Right cardiac atrium (tissue), 5 donors: ENCODE measurements at places on chromosomes 11 and 22. TPM values are rescaled to one million over a fixed set of nuclear protein-coding genes. Genes with fewer than 3 reads are reported as not detected.

PIWIL4 gene
- 1.1 TPM for total RNA-seq

APOL5 gene
- total RNA-seq: not detected

SLC22A25 gene
- not detected for total RNA-seq

IGSF22 gene
- 1.3 TPM for total RNA-seq

SHANK3 gene
- total RNA-seq: 18.7 TPM

MLC1 gene
- 0.14 TPM for total RNA-seq

CHRM1 gene
- total RNA-seq: not detected

NUDT22 gene
- 79.2 TPM for total RNA-seq

NLRP14 gene
- not detected for total RNA-seq

SYT13 gene
- total RNA-seq: 22.2 TPM

ANO5 gene
- total RNA-seq: 51.2 TPM

SLC22A6 gene
- total RNA-seq: not detected

RAB3IL1 gene
- total RNA-seq: 12.5 TPM

MRGPRX3 gene
- total RNA-seq: not detected

SAA2 gene
- total RNA-seq: 5.5 TPM

OR5P2 gene
- total RNA-seq: not detected

HTR3B gene
- not detected for total RNA-seq

CHADL gene
- 24.2 TPM for total RNA-seq

- DNase-seq: no peak
These were observed 210.5 kb downstream of the CTTN start for GRCh38 chr11:70608568-70609470.

DNA sequence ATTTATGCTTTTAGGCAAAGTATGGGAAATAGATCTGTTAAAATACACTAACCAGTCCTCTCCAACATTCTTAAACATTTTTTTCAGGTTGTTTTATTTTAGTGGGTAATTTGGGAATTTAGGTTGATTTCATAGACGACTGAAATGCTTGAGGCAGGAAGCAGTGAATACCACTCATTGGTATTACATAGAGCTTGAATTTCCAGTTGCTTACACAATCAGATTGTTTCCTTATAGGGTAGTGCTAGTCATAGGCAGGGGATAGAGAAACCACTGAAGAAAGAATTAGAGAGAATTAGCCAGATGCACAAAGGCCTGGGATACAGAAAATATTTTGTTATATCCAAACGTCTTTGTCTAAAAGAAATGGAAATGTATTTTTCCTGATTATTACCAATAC, 23.9 kb upstream of the LYVE1 start:
- DNase-seq: no peak

DNA sequence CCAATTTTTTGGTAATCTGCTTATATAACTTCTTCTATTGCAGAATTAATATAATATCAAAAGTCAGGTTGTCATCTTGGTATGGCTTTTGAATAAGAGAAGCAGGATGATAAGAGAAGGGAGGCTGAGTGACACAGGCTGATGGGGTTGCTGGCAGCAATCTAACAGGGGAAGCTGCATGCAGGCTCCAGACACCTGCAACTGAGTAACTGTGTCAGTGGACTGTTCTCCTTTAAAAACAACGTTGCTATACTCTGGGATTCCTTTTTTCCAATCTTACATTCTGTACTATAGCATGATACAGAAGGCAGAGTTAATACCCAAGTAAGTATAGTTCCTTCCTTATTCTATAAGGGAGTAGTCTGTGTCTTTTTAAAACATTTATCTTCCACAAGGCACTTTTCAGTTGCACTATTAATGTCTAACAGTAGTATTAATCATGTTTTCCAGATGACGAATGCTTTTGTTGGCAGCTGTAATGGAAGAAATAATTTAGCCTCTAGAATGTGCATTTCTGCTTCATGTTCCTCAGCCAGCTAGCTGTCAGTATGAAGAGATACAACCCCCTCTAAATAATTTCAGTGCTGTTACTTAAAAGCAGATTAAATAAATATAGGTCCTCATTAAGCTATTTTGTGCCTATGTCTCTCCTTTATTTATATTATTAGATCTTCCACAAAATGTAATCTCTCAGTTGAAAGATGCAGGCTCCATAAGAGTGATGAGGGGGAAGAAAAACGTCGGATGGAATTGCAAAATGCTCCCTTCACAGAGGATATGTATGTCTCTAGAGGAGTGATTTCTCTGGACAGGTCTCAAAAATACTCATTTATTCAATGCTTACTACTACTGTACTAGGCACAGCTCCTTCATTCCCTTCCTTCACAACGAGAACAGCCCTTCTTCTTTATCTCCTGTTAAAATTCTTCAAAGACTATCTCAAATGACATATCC, 50.8 kb downstream of the ATG16L2 start:
- no peak for DNase-seq

DNA sequence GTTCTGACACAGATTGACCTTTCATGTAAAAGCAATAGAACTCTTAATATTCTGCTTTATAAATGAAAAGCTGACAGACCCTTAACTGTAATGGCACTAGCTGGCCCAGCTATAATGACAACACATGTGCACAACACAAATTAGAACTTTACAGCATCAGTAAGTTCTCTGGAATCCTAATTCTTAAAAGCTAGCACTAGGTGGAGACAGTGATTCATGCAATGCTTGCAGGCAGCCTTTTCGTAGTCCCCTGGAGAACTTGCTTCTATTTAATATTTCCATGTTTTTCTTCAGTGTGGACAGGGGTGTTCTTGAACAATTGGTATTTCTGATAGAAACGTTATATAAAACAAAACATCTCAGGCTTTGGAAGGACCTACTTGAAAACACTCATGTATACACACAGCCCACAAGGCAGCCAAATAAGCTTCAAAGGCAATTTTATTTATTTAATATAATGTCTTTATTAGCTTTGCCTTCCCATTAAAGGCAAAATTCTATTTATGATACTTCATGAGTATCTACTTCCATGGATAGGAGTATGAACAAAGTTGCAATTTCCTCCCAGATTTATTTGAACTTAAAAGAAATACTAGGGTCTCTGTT, 374.3 kb upstream of the MPPED2 start:
- DNase-seq: no peak

- no peak for DNase-seq
These were observed 57.2 kb downstream of the SMCO4 start for GRCh38 chr11:93485983-93486382.

DNA sequence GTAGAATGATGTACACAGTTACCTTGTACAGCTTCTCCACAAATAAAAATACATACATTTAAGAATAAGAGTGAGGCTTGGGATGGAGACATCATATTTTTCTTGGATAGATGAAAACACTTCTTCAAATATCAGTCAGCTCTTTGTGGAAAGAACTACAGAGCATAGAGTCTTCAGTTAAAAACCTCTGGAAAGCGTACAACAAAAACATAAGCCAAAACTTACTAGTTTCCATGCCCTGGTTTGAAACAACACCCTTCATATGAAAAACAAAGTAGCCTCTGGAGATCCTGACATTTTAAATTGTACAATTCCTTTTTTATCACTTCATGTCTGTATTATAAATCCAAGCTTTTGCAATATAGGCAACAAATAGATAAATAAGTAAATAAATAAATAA, 7.0 kb upstream of the CEP126 start:
- DNase-seq: no peak

- DNase-seq: no peak
These were observed 8.3 kb upstream of the DLAT start for GRCh38 chr11:112016765-112017376.

- DNase-seq: no peak
These were observed 350.1 kb downstream of the CASP12 start for GRCh38 chr11:104547996-104548661.

DNA sequence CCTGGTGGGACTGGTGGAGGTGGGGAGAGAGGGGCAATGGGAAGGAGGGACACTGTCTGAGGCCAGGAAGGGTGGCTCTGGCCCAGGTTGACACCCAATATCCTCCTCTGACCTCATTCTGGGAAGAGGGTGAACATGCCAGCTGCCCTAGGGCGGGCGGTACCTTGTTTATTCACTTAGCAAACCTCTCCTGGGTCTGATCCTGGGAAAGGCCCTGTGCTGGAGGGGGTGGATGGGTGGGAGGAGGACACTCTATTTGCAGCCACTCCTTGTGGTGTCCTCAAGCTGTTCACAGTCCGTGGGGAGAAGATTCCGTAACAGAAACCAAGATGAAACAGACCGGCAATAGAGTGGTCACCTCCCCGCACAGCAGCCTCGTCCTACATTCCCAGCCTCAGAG, 49.7 kb upstream of the EIF3D start:
- DNase-seq: no peak

GRCh38 chr22:20951151-20951931, 15.7 kb upstream of the AIFM3 start:
- no peak for DNase-seq

GRCh38 chr11:112694245-112694644, 267.0 kb upstream of the NCAM1 start:
- DNase-seq: no peak

DNA sequence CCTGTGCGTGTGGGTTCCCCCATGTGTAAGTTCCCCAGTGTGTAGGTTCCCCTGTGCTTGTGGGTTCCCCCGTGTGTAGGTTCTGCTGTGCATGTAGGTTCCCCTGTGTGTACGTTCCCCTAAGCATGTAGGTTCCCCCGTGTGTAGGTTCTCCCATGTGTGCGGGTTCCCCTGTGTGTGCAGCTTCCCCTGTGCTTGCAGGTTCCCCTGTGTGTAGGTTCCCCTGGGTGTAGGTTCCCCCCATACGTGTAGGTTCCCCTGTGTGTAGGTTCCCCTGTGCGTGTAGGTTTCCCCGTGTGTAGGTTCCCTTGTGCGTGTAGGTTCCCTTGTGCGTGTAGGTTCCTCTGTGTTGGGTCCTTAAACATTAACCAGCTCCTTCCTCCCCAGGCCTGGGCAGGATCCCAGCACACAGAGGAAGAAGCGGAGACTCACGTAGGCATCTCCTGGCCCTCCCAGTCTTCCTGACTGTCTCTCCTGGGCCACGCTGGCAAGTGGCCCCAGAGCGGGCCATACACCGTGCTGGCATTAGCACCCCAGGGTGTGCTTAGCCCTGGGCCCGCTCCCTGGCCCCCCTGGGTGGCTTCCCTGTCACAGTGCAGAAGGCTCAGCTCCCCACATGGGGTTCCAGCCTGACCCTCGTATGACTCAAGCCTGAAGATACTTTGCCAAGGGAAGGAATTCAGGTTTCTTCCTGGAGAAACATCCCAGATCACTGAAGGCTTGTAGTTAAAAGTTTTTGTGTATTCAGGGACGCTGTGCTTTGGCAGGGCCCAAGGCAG, 2.8 kb upstream of the GRAMD4 start:
- no peak for DNase-seq

DNA sequence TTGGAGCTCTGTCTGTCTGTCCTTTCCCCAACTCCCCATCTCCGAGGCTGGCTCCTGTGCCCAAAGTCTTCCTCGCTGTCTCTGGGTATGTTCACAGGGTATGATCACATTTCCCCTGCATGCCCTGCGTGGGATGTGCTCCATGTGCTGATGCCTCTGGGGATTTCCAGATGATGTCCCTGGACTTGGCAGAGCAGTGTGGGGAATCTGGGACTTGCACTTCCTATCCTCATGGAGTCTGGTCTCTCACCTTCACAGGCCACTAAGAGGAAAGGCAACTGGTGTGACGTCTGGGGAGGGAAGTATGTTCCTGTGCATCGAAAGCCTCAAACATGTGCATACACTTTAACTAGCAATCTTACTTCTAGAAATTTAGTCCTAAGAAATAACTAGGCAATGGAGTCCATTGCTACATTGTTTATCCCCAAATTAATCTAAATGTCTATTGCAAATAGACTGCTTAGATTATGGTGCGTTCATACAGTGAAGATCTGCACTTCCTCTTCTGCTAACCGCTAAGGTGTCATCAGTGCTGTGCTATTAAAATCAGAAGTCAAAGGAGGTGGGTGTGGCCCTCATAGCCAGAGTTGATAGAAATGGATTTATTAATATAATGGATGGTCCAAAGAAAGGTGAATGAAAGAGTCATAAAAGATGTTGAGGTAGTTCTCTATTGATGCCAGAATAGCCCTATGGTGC, 20.8 kb downstream of the TIMP3 start:
- DNase-seq: no peak

- peak; percentile 78 for DNase-seq
These were observed 6.4 kb upstream of the MFRP start for GRCh38 chr11:119352857-119353260.

DNA sequence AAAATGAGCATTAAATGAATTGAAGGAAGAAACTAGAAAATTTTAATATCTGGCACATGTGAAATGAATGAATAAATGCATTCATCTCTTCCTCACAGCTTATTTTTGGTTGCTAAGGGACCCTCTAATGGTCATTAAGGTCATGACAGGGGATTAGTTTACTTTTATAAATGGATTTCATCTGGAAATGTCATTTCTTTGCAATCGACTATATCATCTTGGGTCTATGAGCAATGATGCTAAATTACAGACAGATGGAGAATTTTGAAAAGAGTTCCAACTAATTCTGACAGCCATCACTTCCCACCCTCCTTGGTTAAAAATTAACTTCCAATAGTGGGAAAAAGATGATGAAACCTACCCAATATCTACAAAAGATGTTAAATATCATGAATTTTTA, 98.0 kb downstream of the KIF18A start:
- no peak for DNase-seq

GRCh38 chr22:27686534-27686933, 115.0 kb downstream of the MN1 start:
- DNase-seq: peak; percentile 93

DNA sequence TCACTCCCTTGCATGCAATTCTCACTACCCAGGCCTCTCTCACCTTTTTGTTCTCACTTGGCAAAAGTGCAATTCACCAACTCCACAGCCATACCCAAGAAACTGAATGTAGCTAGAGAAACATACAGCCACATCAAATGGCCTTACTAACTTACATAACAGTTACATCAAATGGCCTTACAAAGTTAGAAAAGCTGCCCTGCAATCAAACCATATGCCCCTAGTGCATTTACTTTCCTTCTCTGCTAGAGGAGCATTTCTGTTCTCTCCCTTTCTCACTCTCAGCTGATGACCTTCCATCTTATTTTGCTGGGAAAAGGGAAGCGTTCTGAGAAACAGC, 10.3 kb downstream of the PRCP start:
- no peak for DNase-seq

GRCh38 chr22:19639610-19640135, 74.6 kb upstream of the SEPTIN5 start:
- no peak for DNase-seq

DNA sequence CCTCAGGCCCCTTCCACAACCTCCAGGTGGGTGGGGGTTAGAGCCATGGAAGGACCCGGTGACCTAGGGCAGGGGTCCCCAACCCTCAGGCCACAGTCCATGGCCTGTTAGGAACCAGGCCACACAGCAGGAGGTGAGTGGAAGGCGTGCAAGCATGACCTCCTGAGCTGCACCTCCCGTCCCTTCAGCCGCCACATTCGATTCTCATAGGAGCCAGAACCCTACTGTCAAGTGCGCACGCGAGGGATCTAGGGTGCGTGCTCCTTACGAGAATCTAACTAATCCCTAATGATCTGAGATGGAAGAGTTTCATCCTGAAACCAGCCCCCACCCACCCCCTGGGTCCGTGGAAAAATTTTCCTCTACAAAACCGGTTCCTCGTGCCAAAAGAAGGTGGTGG, 3.6 kb upstream of the KRTAP5-4 start:
- DNase-seq: no peak
